ENCODE measurements at places on chromosomes 6 and 20.

DNA sequence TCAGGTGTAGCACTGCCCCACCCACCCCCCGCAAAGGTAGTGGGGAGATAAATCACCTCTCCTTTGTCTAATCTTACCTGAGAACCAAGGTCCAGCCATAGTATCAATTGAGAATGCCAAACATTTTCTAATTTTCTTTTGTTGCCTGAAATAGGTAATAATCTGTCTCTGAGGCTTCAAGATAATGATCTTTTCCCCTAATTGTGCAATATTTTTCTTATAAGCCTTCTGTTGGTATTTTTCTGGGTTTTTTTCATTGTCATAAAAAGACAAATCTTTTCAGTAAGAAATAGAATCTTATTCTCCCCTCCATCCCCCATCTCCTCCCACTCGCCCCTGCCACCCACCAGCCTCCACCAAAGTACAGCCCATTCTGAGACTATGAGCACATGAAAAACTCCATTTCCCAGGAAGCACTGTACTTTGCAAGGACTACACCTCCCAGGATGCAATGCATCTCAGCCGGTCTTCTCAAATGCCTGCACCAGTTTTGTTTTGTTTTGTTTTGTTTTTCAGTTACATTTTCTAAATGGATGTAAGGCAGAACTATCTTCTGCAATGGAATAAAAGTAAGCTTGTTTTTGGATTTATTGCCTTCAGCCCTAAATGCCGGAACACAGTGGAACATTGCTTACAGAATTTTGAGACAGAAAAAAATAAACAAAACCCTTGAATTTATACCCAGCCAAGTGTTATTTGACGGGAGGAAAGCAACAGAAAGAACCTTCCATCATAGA lies 268.0 kb downstream of the TFAP2A start:
- DNase-seq = peak; percentile 27

DNA sequence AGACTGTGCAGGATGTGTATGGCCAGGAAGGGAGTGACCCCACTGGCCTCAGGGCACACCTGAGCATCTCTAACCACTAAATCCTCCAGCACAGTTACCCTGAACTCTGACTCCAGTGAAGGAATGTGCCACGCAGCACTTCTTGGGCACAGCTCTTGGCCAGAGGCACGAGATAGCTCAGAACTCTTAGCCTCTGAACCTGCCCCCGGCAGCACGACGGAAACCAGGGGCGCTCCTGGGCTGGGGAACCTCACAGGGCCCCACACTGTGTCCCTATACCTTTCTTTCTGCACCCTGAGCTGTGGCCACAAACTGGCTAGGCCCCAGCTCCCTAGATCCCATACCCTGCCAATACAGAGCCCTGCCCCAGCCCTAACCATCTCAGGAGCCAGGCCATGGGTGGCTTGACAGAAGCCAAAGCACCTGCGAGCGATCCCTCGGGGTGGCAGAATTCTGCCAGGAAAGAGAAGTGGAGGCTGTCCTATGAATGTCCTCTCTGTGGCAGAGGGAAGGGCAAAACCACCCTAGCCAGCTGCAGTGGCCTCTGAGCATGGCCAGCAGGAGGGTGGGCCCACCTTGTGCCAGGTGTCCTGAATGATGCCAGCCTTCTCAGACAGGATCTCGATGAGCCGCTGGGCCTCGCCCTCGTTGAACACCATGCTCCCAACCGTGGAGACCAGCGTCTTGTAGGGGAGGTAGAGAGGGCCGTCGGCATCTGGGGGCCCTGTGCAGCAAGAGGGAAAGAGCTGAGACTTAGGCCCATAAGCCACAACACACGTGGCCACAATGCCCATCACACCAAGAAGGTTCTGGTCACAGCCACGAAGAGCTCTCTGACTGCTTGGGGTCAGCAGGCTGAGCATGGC lies 39.4 kb downstream of the RRBP1 start:
- no peak for DNase-seq

DNA sequence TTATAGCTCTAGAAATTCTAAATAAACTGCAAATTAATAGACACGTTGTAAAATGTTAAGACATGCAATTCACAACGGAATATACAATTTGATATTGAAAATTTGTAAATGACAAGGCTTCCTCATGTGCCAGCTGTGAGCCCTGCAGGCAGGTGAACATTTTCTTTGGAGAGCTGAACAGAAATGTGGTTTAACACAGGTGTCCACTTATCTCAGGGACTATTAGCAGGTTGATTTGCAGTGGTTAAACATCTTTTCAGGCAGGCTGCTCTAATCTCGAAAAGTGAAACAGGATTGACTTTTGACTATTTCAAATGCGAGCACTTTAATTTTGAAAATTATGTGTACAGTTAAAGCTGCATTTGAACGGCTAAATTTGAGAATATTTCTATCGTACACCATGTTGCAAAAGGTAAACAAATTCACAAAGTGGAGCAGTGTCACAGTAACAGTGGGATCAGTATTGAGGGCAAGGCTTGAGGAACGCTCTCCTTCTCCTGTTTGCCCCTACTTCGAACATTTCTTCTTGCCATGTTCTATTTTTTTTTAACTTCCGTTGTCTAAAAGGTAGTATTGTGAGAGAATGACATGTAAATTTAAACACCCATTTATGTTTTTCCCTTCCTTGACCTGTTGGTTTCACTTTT lies 210.8 kb downstream of the CDKAL1 start:
- no peak for DNase-seq

DNA sequence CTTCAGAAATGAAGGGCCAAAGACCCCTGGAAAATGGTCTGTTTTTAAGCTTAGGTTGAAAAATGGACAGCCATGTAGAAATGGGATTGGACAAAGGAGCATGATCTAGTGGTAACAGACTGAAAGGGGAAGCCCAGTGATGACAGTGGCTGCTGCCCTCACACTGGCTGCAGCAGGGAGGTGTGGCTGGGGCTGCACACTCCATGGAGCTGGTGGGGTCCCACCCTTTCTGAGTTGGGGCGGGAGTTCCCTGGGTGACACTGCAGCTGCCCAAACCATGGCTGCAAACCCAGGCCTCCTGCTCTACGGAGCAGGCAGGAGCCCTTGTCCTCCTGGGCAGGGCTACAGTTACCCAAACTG lies 8.5 kb upstream of the PACSIN1 start:
- DNase-seq = peak; percentile 41

GRCh38 chr6:155939253-155939652 lies 483.6 kb upstream of the NOX3 start:
- DNase-seq = no peak

GRCh38 chr6:52130440-52130839 lies 43.0 kb upstream of the PKHD1 start:
- DNase-seq = no peak

GRCh38 chr20:32772046-32772445 lies 9.9 kb downstream of the DNMT3B start:
- no peak for DNase-seq

All from suppressor macrophage treated with lipopolysaccharide for 4 hours (primary cell).